ENCODE measurements at places on chromosomes 13 and 19.

DNA sequence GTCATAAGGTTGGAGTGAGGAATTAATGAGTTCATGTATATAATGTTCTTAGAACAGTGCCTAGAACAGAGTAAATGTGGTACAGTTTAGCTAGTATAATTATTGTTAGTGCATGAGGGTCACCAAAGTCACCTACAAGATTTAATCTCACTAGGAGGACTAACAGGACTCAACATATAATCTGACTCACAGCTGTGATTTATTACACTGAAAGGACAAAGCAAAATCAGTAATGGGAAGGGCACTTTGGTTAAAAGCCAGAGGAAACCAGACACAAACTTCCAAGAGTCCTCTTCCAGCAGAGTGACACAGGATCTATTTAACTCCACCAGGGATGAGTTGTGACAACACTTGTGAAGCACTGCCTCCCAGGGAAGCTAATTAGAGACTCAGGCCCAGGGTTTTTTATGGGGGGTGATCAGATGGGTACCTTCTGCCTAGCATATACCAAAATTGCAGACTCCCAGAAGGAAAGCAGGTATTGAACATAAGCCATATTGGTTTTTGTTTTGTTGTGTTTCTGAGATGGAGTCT lies 341.2 kb upstream of the DACH1 start:
- DNase-seq, result no peak

DNA sequence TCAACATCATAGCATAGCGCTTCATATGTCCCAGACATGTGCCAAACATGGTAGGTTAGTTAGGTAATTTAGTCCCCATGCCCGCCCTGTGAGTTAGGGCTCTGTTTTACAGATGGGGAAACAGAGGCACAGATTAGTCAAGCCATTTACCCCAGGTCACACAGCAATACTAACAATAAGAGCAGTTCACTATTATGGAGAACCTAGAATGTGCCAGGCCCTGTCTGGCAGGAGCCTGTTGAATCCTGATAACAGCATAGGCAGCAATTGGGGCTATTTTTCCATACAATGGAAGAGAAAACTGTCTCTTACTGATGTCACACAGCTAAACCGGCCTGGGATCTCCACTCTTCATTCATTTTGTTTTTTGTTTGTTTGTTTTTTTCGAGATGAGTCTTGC lies 6.5 kb upstream of the PPP1R37 start:
- no peak for DNase-seq

DNA sequence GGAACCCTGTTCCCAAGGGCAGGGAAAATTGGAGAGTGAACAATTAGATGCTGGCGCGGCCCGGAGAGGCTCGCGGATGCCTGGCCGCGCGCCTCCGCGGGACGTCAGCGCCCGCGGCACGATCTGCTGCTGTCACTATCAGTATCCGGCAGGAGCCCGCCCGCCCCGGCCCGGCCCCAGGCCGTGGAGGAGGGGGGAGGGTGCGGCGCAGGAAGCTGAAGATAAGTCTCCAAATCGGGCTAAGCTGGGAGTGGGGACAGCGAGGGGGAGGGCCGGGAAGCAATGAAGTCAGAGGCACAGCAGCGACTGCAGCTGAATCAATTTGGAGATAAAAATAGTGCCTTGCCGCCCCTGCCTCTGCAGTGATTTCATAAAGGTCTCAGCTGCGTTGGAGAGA lies 441.5 kb upstream of the KLF12 start:
- DNase-seq, result no peak

GRCh38 chr13:106213028-106213757 lies 322.3 kb downstream of the EFNB2 start:
- no peak for DNase-seq

GRCh38 chr19:41997851-41998229 lies 3.8 kb upstream of the ATP1A3 start:
- no peak for DNase-seq

GRCh38 chr19:45670670-45671453 lies 2.8 kb downstream of the GIPR start:
- peak; percentile 47 for DNase-seq

DNA sequence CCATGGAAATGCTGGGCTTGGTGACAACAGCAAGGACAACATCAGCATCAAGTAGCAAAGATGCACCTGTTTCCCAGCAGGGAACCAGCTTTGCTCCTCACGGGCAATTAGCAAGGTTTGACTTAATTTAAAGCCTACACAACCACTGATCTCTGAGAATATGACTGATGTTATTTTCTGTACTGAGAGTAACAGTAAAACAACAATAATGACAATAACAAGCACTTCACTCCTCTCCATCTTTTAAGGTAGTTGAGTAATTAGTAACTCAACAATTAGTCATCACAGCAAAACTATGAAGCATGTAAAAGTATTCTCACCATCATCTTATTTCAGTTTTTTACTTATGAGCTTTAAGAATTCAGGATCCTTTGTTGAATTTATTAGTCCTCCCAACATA lies 37.3 kb downstream of the ENOX1 start:
- DNase-seq, result no peak

GRCh38 chr13:101185606-101186005 lies 230.7 kb downstream of the NALCN start:
- DNase-seq, result no peak

DNA sequence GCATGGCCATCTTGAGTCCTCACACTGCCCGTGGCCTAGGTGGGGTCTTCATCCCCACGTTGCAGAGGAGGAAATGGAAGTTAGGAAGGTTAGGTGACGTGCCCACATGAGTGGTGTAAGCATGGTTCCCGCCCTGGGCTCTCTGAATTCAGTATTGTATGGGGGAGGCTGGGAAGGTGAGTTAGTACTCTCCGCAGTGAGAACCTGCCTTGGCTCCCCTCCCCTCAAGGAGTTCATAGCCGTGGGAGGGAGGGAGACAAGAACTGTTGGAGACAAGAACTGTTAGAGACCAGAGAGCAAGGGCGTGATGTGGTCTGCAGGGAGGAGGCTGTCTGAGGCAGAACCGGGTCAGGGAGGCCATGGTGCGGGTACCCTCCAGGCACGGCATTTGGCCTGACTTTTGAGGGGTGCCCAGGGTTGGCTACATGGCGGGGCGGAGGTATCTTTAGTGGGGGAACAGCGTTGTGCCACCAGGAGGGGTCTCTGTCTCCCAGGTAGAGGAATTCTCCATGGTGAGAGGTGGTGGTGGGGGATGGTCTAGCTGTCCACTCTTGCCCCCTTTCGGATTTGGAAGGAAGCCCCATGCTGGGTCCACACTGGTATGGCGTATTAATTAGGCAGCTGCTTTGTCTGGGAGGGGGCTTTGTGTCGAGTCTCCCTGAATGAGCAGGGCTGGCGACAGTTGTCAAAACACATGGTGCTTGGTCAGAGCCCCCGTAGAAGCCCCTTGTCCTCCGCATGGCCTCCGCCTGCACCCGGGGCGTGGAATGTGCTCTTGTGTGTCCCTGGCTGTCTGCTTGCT lies 45.8 kb downstream of the CAPN12 start:
- no peak for DNase-seq

- DNase-seq, result no peak
Measured at GRCh38 chr13:37700887-37701286, 102.3 kb upstream of the POSTN start.

DNA sequence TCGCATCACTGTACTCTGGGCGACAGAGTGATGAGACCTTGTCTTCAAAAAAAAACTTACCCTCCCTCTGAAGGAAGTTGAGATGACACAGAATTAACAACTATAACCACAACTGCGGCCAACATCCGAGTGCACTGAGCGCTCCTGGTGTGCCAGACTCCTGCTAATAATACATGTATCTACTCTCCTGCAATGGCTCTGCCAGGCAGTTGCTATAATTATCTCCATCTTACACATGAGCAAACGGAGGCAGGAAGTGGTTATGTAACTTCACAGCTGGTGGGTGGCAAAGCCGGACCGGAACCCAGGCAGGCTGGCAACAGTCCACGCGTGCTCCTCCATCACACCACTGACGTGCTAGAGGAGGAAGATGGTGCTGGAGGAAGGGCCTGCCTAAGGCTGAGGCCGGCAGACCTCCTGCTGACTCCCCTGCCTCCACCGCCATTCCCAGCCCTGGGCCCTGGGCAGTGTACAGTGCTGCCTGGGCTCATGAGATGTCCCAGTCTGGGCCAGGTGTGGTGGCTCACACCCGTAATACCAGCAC lies 12.6 kb downstream of the XRCC1 start:
- peak; percentile 56 for DNase-seq

GRCh38 chr13:113086031-113086750 lies 19.4 kb upstream of the F7 start:
- no peak for DNase-seq

GRCh38 chr13:84130495-84131114 lies 248.3 kb upstream of the SLITRK1 start:
- DNase-seq, result no peak

GRCh38 chr19:45920458-45920857 lies 5.9 kb upstream of the NANOS2 start:
- no peak for DNase-seq

DNA sequence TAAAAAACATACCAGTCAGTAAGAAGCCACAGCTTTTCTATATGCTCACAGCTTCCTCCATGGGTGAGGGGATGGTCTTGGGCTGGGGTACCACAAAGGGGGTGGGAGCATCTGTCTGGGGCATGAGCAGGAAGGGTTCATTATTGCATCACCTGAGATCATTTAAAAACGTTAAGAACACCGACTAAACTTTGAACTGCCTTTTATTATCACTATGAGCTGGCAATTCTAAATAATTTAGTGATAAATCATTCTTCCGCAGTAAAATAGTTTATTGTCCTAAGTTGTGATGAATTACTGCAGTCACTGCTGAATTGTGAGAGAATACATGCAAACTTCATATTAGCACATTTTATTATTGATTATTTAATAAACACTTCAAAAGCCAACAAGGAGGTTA lies 71.6 kb downstream of the KL start:
- no peak for DNase-seq

All from activated B cell treated with CpG ODN at 0.5 μM for 24 hours (primary cell).